BJ (cell line): ENCODE measurements at places on chromosomes 7 and 10. TPM values are rescaled to one million over a fixed set of nuclear protein-coding genes. Genes with fewer than 3 reads are reported as not detected.

GRCh38 chr7:85655252-85655651 is 468.4 kb upstream of the SEMA3D start:
- no peak for DNase-seq

DNA sequence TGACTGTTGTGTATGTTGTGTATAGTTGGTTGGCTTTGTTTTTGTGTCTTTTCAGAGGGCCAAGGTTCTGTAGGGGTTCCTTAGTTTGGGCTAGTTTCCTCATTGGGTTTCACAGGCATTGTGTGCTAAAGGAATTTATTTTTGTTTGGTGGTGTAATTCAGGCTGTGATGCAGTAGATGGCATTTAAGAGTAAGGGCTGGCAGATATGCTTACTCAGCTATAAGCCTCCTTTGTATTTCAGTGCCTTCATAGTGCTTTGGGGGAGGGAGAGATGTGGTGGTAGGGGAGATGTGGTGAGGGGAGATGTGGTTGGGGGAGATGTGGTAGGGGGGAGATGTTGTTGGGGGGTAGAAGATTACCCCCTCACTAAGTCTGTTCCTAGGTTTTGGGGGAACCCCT is 91.7 kb downstream of the SLC25A40 start:
- DNase-seq: no peak

- DNase-seq: no peak
Observed at GRCh38 chr10:110416776-110417711, 80.7 kb upstream of the DUSP5 start.

DNA sequence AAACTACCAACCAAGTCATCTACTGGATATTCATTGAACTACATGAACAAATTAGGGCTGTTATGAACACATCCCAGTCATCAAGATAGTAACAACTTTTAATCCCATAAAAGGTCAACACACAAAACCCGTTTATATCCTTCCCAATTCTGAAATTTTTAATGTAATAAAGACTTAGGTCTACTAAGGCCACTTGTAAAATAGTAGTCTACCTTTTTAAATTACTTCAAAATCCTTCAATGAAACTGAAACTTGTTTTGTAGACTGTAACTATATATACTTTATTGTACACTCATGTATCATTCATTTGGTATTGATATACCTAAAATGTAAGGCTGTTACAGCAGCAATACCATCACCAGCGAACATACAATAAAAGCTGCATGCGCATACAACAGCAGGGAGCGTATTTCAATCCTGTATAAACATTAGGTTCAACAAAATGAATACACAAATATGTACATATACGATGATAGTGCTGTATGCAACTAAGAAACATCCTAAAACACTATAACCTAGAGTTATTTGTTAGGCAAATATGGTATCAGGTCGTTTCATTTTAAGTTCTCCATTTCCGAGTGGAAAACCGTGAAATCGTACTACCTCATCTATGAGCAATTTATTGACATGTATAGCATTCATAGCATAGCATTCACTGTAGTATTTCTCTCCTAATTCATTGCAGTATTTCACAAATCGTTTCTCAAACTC is 973 bp downstream of the ATAD1 start:
- DNase-seq: no peak

DNA sequence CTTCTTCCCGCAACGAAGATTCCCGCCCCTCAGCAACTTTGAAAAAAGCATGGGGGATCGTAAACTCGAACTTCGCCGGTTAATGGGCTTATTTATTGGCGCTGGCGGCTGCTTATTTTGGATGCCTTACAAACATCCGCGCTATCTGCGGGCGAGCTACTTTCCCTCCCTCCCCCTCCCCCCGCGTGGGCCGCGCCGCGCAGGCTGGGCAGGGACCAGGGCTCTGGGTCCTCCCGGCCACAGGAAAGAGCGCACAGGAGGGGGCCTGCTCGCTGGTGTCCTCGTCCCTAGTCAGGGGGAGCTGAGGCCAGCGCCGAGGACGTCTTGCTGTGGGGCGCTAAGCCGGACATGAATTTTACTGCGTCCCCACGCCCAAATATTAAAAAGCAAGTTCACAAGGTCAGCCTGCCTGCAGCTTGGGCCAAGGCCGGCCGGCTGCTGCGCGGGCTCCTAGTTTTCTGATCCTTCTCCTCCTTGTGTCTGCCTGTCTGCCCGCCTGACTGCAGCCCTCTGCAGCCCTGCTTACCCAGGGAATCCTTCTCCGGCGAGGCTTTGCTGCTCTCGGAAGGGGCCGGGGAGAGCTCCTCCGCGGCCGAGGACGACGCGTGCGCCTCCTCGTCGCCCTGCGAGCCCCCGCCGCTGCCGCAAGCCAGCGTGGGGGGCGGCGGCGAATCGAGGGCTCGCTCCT is 1.2 kb downstream of the HOXA10 start:
- peak; percentile 79 for DNase-seq

DNA sequence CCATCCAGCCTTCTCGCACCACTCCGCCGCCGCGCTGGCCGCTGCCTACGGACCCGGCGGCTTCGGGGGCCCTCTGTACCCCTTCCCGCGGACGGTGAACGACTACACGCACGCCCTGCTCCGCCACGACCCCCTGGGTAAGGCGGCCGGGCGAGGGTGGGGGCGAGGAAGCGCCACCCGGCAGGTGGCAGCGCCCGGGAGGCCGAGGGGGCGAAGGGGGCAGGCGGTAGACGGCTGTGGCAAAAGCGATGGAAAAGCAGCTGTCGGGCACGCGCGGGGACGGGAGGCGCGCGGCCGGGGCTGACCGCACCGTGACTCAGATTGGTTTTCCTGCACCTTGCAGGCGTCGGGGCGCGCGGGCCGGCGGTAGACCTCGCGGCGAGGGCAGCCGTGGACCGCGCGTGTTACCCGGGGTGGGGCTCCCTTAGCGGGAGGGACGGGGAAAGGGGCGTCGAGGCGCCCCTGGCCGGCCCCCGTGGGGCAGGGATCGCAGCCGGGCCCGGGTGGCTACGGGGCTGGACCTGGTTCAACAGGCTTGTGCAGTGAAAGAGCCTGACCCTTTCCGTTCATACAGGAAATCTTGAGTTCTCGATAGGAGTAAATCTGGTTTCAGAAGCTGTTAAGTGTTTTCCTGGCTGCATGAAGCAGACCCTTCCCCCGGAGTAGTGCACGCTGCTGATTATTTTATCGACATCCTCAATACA is 608 bp downstream of the HHEX start:
- DNase-seq: no peak

GRCh38 chr7:3280946-3281656 is 20.0 kb upstream of the SDK1 start:
- no peak for DNase-seq

- no peak for DNase-seq
Observed at GRCh38 chr7:93779115-93779514, 111.4 kb downstream of the TFPI2 start.

- DNase-seq: no peak
Observed at GRCh38 chr10:97100657-97101056, 85.1 kb downstream of the SLIT1 start.

GRCh38 chr10:126639084-126639483 is 31.4 kb downstream of the C10orf90 start:
- no peak for DNase-seq

DNA sequence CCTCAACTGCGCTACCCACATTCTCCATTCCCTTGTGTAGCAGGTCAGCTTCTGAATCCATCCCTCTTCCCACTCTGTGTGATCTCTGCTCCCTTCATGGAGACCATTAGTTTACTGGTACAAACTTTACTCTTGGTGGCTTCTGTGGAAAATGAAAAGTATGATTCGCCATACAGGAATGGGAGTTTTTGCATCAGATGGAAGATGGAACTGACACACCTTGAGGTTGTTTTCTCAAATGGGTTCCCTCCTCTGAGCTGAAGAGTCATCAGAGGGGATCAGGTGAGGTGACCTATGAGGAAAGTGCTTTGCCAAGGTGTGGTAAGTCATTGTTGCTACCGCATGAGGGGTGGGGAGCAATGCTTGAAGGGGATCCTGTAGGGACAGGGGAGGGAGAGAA is 266.8 kb downstream of the INHBA start:
- DNase-seq: no peak

GRCh38 chr7:158252081-158252836 is 335.4 kb downstream of the PTPRN2 start:
- no peak for DNase-seq

GRCh38 chr10:127910464-127910770 is 3.5 kb downstream of the PTPRE start:
- no peak for DNase-seq

DNA sequence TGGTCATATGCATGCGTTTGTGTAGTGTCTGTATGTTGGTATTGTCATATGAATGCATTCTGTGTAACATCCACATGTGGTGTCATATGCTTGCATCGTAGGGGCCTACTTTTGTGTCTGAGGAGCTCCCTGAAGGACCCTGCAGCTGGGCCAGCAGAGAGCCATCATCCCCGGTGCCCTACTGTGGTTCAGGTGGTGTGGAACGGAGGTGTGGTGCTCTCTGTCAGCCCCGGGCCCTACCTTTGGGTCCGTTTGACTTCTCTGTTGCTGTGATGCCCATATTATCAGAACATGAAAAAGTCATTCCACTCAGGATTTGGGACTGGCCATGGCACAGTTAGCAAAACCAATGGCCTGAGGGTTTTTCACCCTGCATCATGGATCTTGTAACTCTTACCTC is 217.9 kb downstream of the ADARB2 start:
- DNase-seq: no peak

IDI2 gene
- polyA plus RNA-seq: not detected in 2 replicates

SCART1 gene
- polyA plus RNA-seq: 0.89 and 1.3 TPM in 2 replicates

TRRAP gene
- 11.8 and 17.2 TPM in 2 replicates for polyA plus RNA-seq
